ENCODE measurements at places on chromosomes 4 and X.

- DNase-seq: peak; percentile 35
Measured at GRCh38 chr4:100738196-100739165, 220.7 kb upstream of the EMCN start.

- no peak for DNase-seq
Measured at GRCh38 chr4:104989371-104989770, 157.3 kb upstream of the TET2 start.

DNA sequence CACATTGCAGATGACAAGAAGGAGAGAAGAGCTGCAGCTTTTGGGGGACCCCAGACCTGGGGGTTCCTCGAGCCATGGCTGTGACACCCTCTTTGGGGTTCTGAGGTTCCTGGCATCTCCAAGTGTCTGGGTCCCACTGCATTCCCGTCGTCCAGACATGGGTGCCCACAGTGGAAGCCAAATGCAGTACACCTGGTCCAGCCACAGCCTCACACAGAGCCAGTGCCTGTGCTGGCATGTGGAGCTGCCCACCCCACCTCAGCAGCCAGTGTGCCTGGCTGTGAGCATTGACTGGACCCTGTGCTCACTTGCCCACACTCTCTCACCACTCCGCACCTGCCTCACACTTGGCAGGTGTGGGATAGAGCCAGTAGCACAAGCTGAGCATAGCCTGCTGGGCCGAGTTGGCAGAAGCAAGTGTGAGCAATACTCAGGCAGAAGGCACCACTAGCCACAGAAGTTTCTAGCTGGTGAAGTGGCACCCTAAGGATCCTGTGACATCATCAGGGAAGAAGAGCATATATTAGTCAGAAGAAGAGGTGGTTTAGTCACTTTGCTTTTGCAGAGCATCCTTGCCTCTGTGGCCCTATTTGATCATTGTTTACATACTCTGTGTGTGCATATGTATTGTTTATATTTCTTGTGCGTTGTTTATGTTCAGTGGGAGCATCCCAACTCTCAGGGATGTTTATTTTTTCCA is 65.0 kb upstream of the MAGEB2 start:
- DNase-seq: no peak

DNA sequence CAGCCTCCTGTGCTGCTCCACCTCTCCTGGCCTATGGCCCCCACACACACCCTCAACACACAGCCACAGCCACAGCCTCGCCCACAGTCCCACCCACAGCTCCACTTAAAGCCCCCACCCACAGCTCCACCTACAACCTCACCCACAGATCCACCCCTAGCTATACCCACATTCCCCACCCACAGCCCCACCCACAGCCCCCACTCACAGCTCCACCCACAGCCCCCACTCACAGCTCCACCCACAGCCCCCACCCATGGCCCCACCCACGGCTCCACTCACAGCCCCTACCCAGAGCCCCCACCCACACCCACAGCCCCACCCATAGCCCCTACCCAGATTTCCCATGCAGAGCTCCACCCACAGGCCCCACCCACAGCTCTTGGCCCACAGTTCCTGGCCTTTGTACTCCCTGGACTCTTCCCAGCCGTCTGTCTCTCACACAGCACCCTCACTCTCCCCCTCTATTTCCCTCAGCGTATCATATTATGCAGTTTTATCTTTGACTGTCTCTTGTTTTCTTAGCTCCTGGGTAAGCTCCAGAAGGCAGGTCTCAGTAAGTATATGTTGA is 322.5 kb downstream of the EVC2 start:
- peak; percentile 69 for DNase-seq

- DNase-seq: no peak
Measured at GRCh38 chr4:139297001-139297410, 4.3 kb upstream of the NAA15 start.

DNA sequence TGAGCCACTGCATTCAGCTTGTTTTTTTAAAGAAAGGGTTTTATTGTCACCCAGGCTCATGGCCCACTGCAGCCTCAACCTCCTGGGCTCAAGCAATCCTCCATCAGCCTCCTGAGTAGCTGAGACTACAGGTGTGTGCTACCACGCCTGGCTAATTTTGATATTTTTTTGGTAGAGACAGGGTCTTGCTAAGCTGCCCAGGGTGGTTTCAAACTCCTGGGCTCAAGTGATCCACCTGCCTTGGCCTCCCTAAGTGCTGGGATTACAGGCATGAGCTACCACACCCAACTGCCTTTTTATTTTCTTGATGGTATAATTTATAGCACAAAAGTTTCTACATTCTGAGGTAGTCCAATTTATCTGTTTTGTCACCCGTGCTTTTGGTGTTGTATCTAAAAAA is 38.9 kb downstream of the SAT1 start:
- no peak for DNase-seq

- DNase-seq: no peak
Measured at GRCh38 chrX:137236837-137237236, 203.0 kb upstream of the GPR101 start.

DNA sequence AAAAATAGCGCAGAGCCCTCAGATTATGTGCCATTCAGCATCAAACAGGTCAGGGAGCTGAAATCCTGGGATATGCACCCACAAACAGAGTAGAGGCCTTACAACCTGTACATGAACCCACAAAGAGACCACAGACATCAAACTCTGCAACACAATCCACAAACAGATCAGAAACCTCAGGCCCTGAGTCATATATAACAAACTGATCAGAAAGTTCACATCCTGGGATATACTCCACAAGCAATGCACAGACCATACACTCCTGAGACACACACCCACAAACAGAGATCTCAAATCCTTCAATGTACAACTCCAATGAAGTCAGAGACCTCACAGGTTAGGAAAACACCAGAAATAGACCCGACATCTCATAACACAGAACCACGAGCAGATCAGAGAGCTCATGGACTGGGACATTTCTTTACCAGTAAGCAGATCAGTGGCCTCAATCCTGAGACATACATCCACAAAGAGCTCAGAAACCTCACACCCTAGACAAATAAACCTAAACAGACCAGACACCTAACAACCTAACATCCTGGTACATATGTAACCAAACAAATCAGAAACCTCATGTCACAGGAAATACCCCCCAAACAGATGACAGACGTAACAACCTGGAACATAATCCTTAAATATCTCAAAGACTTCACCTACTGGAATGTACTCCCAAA is 24.2 kb downstream of the SUV39H1 start:
- DNase-seq: no peak

- DNase-seq: no peak
Measured at GRCh38 chr4:3599951-3600350, 67.7 kb upstream of the LRPAP1 start.

DNA sequence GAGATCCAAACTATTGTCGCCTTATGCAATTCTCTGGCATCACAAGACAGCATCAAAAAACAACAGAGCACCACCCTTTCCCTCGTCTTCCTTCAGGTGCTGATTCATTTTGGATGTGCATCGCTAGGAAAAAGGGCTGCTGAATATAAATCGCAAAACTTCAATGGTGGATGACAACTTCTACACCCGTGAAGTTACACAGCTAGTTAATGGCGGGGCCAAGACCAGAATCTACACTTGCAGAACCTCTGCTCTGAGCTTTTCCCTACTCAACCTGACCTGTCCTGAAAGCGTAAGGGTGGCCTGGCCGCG is 674 bp downstream of the GNPDA2 start:
- DNase-seq: no peak

DNA sequence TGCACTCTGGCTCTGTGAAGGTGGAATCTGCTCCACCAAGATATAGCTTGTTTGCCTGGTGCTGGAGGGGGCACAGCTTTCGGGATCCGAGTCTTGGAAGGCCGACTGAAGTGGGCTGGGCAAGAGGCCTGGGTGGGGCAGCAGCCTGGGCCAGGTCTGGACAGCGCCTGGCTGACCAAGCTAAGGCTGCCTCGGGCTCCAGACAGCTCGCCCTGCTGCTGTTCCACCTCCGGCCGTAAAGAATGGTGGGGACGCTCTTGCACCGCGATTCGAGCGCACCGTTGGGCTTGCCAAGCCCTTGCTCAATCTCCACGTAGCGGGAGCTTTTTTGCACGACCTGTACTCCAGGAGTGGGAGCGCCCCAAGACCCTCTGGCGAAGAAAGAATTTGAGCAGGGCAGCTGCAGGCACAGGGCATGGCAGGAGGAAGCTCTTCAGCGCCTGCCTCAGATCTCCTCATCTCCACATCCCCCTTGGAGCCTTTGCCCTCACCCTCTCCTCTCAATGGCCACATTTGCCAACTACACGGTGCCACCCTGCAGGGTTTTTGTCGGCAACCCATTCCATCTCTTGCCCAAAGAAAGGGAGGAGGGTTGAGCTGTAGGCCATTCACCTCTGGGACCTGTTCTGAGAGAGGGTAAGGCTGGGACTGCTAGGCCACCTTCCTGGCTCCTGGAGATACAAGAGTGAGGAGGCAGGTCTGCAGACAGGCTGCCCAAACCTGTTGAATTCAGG is 18.9 kb downstream of the CNGA2 start:
- DNase-seq: peak; percentile 55

GRCh38 chr4:173205656-173206055 is 37.0 kb downstream of the GALNT7 start:
- no peak for DNase-seq

DNA sequence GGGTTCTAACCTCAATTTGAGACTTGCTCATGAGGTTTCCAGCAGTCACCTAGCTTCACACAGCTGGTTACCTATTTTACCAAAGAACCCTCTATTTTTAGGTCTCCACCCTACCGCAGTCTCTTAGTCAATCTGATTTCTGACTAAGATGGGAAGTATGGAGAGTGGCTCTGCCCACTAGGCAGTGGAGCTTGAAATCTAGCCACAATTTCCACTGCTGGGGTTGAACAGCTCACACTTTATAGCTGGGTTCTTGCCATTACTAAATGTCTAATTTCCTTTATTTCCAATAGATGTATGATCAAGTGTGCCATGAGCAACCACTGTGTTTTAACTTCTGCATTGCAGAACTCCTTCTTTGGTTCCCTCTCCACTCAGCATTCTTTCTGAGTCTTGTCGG is 43.1 kb downstream of the GASK1B start:
- DNase-seq: peak; percentile 28

DNA sequence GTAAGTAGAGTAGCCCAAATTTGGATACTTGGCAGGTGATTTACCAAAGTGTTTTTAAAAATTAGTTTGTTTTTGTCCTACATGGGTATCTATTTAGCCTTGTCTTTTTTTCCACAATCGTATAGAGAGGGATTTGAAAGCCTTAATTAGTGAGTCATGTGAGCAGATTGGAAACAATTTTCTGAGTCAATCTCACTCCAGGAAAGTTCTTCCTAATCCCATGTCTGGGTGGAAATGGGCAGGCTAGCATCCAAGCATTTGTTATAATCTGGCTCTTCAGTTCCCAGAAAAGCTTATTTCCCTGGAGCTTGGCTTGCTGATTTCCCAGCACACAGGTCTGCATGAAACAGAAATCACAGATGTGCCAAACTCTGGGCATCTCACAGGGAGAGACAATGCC is 426.9 kb upstream of the BOD1L1 start:
- no peak for DNase-seq

GRCh38 chr4:5683566-5683965 is 24.8 kb downstream of the EVC2 start:
- DNase-seq: no peak

- no peak for DNase-seq
Measured at GRCh38 chrX:137573324-137574101, 7.6 kb downstream of the ZIC3 start.

DNA sequence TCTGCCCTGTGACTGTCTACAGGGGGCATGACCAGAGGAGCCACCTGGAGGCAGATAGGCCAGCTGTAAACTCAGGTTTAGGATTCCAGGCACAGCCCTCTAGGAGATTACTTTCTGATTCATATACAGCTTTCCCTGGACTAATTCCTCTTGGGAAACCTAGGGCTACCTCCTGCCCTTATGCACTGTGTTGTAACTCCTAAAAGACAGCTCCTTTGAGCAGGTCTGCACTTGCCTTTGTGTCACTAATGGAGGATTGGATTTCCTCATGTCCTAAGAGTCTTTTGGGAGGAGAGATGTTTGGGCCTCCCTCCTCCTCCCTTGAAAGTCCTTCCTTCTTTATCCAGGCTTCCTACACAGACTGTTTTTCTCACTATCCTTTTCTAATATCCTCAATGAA is 202.0 kb downstream of the PCDH19 start:
- no peak for DNase-seq

GRCh38 chr4:16224264-16225166 is 1.8 kb downstream of the TAPT1 start:
- DNase-seq: peak; percentile 37

- no peak for DNase-seq
Measured at GRCh38 chrX:12986164-12986779, 11.4 kb downstream of the TMSB4X start.

- no peak for DNase-seq
Measured at GRCh38 chr4:123580981-123581664, 184.5 kb downstream of the SPRY1 start.

DNA sequence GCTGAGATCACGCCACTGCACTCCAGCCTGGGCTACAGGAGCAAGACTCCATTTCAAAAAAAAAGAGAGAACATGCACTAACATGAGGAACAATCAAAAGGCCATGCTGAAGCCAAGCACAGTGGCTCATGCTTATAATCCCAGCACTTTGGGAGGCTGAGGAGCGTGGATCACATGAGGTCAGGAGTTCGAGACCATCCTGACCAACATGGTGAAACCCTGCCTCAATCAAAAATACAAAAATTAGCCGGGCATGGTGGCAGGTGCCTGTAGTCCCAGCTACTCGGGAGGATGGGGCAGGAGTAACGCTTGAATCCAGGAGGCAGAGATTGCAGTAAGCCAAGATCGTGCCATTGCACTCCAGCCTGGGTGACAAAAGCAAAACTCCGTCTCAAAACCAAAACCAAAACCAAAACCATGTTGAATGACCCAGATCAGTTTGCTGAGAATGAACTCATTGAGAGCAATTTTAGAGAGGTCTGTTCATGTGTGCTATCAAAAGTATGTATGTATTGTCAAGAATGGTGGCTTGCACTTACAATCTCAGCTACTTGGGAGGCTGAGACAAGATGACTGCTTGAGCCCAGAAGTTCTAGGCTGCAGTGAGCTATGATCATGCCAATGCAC is 44.8 kb downstream of the PDS5A start:
- DNase-seq: no peak

GRCh38 chr4:26701786-26702227 is 117.9 kb downstream of the TBC1D19 start:
- DNase-seq: no peak

DNA sequence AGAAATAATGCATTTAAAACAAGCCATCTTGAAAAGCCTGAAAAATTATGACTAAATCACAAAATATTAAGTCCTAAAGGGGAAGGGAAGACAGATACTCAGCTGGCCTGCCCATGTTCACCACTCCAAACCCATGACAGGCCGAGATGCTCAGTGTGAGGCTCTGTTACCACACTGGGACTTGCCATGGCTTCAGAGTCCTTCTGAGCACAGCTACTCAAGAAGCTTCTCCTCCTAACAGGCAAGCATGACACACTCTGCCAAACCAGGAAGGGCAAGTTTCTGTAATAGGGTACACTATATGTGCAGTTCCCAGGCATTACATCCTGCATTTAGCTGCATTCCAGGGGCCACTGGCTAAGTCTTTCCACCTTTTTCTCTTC is 34.0 kb upstream of the CYBB start:
- DNase-seq: no peak

GRCh38 chr4:7705062-7705461 is 234.6 kb downstream of the AFAP1 start:
- DNase-seq: no peak

- no peak for DNase-seq
Measured at GRCh38 chr4:135191596-135191995, 990.0 kb upstream of the PABPC4L start.
